ENCODE measurements at places on chromosomes 6 and 20.

DNA sequence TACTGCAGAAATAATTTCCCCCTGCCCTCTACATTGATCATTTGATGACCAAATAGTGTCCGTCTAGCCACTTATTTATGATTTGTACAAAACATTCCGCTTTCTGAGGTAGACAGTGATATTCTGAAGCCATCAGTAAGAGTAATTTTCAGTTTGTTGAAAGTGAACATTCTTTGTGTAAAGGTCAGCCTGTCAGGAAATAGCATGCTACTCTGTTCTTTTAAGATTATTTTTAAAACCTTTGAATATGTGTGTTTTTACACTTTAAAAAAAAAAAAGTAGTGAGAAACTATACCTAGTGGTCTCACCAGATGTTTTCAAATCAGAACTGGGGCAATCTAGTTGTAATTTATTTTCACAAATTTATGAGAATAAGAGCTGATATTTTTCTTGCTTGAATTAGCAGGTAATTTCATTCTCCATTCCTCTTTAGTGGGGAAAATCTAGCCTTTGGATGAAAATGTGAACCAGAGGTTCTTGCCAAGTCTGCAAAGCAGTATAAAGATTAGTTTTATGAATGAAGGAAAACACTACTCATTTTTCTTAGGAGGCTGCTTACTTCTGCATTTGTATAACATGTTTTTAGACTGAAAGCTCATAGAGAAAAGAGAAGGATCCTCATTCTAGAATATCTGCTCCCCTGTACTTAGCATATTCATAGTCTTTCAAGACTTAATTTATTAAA is 12.1 kb upstream of the REV3L start:
- DNase-seq = no peak

DNA sequence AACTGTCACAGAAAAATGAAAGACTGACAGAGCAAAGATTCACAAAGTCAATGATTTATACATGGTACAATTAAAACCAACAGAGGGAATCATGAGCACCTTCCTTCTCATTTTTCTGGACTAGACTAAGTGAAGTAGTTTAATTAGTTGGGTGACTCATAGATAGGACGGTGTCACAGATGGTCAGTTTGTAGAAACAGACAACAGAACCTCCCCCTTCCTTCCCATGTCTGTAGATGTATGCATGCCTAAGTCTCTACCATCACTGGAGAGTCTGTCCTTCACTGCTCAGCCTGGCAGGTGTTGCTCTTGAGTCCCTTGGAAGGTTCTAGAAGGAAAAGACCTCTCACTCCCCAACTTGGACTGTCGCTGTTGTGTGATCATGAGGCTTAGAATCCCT is 75.4 kb upstream of the EEF1E1 start:
- DNase-seq = no peak

DNA sequence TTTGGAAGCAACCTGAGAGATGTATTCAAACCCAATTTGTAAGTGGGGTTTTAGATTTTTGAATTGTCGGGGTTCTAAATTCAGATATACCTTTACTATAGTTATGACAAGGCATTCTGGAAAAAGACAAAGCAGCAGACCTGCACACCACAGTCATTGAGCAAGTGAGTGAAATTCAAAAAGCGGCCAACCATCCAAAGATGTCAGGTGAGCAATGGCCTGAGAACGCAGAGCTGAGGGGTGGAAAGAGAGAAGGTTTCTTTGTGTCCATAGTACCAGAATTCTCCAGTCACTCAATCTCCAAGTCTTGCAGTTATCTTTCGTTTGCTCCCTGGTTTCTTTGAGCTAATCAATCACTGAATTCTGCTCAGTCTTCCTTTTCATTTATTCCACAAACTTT is 1.8 kb upstream of the FRK start:
- DNase-seq = no peak

- DNase-seq = no peak
Observed at GRCh38 chr6:37160922-37161778, 8.8 kb upstream of the PIM1 start.

- no peak for DNase-seq
Observed at GRCh38 chr6:93418408-93419303, 703 bp downstream of the EPHA7 start.

DNA sequence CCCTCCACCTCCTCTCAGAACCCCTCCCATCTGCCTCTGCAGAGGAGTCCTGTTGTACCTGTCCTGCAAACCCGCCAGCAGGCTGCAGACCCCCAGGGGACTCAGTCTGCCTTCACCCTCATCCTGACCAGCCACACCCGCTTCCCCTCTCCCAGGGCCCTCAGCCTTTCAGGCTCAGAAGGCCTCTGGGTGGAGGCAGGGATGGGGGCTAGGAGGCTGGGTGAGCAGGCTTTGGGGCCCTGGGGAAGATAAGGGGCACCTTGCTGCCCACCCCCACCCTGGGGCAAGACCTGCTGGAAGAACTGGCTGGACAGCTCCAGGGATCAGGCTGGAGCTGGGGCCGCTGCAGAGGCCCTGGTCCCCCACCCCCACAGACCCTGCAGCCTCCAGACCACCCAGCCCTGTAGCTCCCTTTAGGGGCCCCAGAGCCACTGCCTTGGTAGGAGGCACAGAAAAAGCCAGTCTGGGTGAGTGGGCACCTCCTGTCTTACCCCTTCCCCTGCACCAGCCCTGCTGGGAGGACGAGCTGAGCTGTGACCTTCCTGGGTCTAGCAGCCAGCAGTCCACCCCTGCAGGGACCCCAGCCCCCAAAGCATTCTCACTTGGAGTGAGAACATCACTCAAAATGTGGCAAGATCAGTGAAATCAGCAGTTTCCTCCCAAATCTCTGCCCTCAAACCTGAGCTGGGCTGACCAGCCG is 5.2 kb downstream of the TEAD3 start:
- DNase-seq = no peak

DNA sequence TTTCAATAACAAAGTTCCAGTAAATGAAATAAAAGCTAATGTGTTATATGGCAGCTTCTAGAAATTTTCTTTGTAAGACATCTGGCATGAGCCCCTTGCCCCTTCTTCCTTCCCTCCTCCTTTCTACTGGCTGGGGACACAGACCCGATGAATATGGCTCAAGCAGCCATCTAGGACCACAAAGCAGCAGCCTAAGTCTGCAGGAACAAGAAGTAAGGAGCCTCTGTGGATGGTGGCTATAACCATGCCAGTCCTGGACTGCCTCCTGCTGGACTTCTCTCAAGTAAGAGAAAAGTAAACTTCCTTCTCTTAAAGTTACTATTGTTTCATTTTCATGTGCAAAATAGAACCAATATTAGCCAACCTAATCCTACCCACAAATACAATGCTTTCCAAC is 114.9 kb upstream of the DST start:
- DNase-seq = peak; percentile 53

DNA sequence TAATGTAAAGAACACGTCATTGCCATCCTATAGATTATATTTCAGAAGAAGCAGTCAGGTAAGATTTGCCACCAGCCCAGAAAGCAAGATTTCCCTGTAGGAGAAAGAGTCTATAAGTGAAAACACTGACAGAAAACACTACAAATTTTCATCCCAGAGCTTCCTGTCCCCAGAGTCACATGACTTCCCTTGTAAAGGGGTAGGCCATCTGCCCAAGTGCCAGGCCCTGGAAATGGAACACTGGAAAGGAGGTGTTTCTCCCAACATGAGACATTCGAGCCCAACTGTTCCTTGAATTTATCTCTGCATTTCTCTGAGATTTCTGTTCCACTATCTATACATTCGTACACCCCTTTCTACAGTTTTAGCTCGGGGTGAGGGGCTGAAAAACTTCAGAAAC is 46.9 kb downstream of the RAMACL start:
- DNase-seq = no peak

DNA sequence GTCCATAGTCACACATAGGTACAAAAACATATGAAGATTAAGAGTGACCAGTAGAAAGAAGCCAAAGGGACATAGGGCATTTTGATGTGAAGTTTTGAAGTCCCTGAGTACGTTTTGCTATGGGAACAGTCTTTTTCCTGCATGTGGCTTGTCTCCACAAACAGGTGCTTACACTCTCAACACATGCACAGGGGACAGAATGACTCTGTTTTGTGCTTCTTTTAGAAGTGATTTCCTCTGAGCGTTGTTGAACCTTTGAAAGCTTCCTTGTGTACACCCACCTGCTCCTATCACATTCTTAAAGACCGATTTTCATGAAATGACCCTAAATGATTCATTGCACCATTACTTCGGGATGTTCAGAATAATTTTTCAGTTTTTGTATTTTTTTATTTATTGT is 338.8 kb upstream of the CDH4 start:
- no peak for DNase-seq

DNA sequence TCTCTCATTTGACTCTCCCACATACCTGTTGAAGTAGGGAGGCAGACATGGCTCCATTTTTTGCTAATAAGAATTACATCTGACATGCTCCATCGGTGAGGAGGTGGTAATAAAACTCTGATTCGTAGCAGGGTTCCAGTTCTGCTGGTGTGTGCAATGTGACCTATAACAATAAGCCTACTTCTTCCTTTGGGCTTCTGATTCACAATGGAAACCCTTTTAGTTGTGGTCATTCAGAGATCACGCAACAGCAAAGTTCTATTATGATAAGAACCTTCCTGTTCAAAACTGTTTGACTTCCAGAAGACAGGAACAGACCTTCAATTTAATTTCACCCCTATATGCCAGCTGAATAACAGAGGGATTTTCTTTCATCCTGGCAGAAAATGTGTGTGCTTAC is 31.4 kb upstream of the GSTA4 start:
- DNase-seq = no peak

- no peak for DNase-seq
Observed at GRCh38 chr6:111307275-111307858, 175.7 kb downstream of the REV3L start.

DNA sequence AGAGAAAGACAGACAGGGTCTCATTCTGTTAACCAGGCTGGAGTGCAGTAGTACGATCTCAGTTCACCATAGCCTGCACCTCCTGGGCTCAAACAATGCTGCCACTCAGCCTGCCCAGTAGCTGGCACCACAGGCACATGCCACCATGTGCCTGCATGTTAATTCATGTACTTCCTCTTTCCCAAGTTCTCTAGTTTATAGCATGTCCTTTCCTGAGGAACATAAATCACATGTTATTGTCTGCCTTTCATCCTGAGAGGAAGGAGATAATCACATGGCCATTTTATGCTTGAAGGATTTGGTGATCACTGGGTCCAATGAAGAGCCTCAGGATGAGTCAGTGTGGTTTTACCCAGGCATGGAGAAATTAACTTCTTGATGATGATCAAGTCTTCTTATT is 47.9 kb downstream of the COL11A2 start:
- no peak for DNase-seq

- peak; percentile 26 for DNase-seq
Observed at GRCh38 chr20:22371843-22372242, 212.5 kb downstream of the FOXA2 start.

DNA sequence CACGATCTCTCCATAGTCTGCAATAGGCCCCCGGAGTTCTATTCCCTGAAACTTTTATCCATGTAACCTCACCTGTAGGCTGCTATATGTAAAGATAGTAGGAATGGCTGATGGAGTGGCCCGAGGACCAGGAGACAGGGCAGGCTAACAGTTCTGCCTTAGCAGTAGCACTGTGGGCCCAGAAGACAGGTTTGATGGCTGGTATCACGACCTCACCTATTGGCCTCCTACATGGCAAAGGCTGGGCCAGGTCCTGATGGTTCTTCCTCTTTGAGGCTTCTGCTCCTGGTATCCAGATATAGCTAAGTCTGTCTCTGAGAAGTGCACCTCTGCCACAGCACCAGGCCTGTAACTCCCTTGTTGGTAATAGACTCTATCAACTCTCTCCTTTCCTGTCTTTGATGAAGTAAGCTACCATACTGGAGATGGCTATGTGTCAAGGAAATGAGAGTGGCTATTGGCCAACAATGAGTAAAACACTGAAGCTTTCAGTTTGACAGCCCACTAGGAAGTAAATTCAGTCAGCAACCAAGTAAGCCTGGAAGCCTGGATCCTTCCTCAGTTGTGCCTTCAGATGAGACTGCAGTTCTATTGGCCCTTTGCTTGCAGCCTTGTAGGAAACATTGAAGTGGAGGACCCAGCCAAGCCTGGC is 5.7 kb downstream of the SPEF1 start:
- DNase-seq = no peak

DNA sequence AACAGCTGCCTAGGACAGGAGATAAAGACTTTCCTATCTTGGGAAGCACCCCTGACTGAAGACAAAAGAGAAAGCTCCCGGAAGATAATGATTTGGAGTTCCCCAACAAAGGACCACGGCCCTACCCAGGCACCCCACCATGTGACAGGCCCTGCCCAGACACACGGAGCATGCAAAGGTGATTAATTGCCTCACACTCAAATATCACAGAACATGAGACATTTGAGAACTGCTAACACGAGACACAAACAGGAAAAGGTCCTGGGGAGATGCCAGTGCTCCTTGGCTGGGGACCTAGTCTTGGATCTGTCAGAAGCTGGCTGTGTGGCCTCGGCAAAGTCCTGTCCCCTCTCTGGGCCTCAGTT is 82.5 kb upstream of the PTPN1 start:
- no peak for DNase-seq

- DNase-seq = no peak
Observed at GRCh38 chr20:46214824-46215488, 93.3 kb downstream of the CDH22 start.

- no peak for DNase-seq
Observed at GRCh38 chr20:33262658-33263065, 20.4 kb upstream of the BPIFB1 start.

- no peak for DNase-seq
Observed at GRCh38 chr6:42694586-42694985, 27.8 kb downstream of the PRPH2 start.

DNA sequence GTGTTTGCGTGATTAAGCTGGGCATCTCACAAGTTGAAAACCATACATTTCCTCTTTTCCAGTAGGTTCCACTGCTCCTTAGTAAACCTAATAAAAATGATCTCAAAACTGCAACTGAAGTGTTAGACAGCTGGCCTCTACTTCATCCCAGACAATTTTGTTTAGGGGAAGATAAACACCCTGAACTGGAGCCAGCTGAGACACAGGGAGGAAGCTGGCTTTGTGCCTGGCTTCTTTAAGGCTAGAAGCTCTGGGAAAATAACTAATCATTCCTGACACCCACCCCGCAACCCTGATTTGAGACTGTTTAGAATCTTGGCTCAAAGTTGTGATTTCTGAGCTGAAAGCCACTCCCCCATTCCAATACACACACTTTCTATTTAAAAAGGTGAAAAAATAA is 11.6 kb downstream of the PTPRT start:
- no peak for DNase-seq

- no peak for DNase-seq
Observed at GRCh38 chr6:57102976-57103375, 13.0 kb downstream of the ZNF451 start.

GRCh38 chr20:18578581-18578980 is 9.3 kb upstream of the DTD1 start:
- DNase-seq = no peak

Data from GM12864 (cell line).